ENCODE measurements at places on chromosomes 4 and X.

DNA sequence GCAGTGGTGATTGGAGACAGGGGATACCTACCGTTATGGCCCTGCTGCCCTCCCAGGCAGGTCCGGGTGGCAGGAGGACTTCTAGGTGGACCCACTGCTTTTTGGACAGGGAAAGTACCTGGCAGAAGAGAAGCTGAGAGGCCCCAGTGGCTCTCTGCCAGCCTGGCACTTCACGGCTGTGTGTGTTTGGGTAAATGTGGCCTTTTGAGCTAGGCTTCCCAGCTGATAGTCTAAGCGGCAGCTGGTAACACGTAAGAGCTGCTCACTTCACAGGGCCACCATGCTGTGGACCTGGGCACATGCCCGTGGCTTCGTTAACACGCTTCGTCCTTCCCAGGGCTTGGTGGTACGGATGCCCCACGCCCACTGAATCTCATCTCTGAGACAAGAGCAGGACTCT, 92.0 kb upstream of the CLCN4 start:
- no peak for DNase-seq

- DNase-seq = no peak
These were observed 109.3 kb downstream of the HMX1 start for GRCh38 chr4:8762356-8762755.

DNA sequence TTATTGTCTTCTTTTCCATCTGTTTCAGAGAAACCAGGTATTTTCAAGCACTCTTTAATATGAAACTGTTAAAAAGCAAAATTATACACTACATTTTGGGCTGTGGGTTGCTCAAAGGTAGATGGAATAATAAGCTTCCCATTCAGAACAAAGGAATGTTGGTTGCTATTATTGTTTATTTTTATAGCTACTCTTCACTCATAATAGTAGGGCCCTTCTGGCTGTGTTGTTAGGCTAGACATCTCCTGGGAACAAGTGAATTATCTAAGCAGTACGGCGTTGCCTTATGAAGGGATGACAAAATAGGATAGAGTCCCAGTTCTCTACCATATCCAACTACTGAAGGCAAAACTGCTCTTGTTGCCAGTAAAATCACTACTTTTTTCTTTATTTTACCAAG, 34.2 kb downstream of the TENM3 start:
- DNase-seq = no peak

DNA sequence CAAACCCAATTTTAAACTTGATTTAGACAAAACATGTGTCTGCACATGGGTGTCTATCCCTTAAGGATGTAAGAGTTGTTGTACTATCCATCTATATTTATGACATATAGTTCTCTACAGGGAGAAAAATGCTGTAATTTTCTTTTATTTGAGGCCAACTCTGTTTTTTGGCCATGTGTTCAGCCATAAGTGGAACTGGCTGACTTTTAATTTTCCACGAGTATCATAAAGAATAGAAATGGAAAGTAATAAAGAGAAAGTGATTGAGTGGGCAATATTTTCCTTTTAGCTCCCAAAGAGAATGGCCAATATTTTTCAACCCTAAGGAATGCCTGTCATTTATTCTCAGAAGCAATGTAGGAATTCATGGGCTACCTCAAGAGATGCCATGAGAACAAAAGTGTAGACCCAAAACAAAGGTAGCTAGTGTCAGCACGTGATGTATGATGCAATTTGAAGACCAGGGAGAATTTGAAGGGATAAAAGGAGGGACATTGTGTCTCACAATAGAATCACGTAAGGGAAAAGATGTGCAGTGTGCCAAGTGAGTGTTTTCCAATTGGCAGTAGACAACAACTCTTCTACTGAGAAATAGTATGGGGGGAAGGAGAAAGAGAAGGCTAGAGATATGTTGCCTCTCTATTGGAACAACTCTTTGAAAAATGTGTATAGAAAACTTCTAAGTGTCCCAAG, 27.8 kb upstream of the MXRA5 start:
- DNase-seq = no peak

DNA sequence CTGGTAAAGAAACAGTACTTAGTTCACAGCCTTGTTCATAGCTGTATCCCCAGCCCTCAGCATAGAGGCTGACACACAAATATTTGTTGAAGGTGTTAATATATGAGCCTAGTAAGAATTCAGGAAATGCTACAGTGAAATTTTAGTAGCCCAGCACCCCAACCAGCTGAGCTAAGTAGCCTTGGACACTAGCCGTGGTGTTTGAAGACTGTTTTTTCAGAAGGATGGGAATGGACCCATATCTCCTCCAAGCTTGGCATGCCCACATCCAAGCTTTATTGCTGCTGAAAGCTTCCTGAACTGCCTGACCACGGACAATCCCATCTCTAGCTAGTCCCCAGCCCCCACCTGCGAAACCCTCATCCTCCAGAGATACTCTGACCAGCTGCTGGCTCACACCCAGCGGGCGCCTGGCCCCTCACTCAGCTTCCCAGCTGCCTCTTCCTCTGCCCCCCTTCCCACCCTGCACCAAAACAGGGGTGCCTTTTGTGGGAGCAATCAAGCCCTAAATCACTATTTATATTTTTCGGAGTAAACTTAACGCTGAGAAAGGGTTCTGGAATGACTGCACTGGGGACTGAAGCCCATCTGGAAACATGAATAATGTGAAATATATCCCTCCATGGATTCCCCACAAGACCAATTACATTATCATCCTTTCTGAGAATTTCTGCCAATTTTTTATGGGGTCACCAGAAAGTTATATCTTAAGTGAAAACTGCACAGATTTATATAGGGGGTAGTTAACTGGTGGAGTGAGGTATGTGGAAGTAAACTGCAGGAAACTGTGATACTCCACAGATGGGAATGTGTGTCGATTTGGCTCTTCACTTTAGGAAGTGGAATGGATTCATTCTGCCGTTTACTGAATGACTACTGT, 41.1 kb upstream of the CBR4 start:
- DNase-seq = no peak

All from NCI-H446 (cell line).